ENCODE measurements at places on chromosomes 3 and 15.

GRCh38 chr3:10238345-10239183 lies 9.7 kb upstream of the TATDN2 start:
- DNase-seq: no peak

GRCh38 chr3:178518660-178519396 lies 17.4 kb upstream of the KCNMB2 start:
- DNase-seq: no peak

DNA sequence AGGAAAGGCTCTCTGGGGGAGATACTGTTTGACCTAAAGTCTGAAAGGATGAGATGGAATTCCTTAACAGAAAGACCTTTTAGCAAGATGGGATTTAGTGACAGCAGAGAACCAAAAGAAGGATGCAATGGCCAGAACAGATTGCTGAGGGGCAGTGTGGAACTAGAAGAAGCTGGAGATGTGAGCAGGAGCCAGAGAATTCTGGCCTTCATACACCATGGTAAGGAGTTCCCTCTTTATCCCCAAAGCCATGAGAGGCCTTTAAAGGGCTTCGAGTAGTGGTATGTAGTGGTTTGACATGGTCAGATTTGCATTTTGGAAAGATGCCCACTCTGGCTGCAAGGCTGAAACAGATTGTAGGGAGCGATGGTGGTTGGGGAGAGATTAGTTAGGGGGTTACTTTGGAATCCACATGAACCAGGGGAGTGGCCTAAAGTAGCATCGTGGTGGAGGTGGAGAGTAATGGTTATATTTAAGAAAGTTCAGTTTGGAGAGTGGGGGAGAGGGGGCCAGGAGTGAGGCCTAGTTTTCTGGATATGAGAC lies 34.0 kb upstream of the NPHP3 start:
- DNase-seq: no peak

DNA sequence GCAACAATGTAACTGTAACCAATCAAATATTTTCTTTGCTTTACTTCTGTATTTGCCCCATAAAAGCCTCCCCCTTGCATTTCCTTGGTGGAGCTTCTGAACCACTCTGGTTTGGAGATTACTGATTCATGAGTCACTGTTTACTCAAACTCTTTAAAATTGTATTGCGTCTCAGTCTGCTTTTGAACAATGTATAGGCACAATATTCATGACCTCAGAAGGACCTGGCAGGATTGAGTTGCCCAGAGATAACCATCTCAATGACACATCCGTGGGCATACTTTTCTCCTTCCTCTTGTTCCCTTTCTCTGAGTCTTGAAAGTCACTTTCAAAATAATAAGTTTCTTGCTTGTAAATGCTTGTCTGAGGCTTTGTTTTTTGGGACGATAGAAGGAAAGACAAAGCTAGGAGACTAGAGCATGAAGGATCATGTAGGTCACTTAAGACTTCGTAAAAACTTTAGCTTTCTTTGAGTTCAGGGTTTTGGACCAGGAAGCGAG lies 57.1 kb upstream of the POU1F1 start:
- DNase-seq: no peak

DNA sequence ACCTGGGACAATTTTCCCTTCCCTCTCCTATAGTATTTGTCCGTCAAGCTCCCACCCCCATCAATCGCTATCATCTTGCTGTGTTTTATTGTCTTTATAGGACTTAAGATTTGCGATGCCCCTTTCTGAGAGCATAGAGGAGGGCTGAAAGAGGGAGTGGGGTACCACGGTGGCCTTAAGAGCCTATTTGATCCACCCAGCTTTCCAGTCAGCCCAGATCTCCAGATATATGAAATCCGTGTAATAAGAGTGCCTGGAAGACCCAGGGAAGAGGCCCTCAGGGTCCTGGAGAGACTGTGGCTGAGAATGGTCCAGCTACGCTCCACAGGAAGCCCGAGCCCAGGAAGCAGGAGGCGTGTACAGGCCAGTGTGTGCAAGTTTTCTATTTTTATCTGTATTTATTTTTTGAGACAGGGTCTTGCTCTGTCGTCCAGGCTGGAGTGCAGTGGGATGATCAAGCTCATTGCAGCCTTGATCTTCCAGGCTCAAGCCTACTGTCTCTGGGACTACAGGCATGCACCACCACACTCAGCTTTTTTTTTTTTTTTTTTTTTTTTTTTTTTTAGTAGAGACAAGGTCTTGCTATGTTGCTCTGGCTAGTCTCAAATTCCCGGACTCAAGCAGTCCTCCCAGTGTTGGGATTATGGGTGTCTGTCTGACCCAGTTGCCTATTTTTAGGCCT lies 964 bp upstream of the NCKIPSD start:
- DNase-seq: no peak

DNA sequence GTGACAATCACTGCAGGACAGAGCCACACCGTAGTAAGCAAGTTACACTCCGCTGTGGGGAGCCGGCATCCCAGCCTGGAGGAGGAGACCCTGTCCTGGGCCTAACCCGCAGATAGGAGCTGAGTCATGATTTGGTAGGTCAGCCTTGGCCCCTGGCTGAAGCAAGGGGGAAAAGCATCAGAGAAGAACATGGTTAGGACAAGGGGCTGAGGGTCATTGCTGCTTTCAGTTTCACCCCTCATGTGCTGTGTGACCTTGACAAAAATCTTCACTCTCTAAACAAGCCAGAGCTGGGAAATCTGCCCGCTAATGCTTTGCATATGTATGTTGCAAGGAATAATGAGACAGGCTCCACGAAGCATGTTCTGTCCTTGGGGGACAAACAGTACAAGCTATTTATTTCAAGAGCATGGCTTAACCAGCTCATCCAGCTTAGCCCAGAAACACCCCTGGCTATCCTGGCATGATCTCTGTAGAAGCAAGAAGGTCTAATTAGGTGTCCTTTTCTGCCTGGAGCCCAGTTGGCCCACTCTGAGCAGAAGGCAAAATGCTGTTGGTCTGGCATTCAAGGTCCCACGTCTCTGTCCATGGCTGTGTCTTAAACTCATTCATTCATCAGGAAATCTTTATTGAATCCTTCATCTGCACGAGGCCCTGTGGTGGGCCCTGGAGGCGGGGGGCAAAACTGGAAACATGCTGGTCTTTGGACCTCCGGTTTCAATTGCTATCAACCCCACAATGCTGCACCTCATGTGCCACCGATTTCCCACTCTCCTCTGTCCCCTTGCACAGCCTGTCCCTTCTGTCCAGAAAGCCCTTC lies 221.3 kb upstream of the LYSMD4 start:
- DNase-seq: no peak

- DNase-seq: peak; percentile 6
Measured at GRCh38 chr3:22372292-22373062, 621.5 kb upstream of the ZNF385D start.

- DNase-seq: no peak
Measured at GRCh38 chr3:84077479-84077878, 881.3 kb upstream of the CADM2 start.

GRCh38 chr15:98729446-98730042 lies 81.2 kb downstream of the IGF1R start:
- DNase-seq: no peak

- DNase-seq: no peak
Measured at GRCh38 chr15:63509955-63510940, 5.9 kb downstream of the USP3 start.

- no peak for DNase-seq
Measured at GRCh38 chr3:56754741-56755417, 46.9 kb downstream of the ARHGEF3 start.

GRCh38 chr15:39287322-39288195 lies 293.3 kb upstream of the THBS1 start:
- DNase-seq: no peak

DNA sequence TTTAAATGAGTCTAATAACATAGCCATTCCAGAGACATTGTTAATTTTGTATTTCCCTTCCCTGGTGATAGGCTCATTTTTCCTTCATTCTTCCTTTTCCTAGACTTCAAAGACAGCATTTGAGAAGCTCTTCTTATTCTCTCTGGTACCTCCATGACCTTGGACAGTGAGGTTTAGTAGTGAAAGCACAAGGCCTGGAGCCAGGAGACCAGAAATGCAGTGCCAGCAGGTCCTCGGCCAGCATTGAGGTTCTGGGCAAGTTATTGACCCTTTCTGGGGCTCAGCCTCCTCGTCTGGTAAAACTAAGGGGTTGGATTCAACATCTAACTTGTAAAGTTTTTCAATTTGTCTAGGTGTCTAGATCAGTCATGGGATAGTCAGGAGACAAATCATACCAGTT lies 146.9 kb downstream of the SV2B start:
- no peak for DNase-seq

- no peak for DNase-seq
Measured at GRCh38 chr3:122609798-122610559, 32.5 kb downstream of the PARP15 start.

DNA sequence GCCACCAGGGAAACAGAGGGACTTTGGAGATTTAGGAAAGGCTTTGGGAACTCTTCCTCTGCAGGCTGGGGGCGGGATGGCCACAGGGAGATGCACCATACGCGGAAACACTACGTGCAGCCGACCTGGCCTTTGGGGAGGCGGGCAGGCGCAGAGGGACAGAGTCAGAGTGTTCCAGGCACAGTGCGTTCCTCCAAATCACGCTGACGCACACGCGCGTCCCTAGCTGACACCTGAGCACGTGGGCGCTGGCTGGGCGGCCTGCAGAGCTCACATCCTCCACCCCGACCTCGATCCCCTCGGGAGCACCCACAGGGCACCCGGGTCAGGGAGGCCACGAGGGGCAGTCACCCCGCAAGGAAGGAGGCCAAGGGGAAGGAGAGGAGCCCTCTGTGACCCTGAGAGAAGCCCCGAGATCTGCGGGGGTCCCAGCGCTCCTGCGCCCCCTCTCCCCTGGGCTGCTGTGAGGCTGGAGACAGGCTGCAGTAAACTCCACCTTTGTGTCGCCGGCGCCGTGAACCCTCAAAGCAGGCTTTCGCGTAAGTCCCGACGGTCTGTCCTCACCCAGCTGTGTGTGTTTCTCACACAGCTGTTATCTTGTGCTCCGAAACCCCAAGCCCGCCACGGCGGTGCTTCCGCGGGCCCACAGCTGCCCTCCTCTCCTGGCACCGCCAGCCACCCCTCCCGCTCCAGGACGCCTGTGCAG lies 196.3 kb downstream of the OCA2 start:
- no peak for DNase-seq

- peak; percentile 52 for DNase-seq
Measured at GRCh38 chr3:179962629-179963387, 73.9 kb downstream of the PEX5L start.

DNA sequence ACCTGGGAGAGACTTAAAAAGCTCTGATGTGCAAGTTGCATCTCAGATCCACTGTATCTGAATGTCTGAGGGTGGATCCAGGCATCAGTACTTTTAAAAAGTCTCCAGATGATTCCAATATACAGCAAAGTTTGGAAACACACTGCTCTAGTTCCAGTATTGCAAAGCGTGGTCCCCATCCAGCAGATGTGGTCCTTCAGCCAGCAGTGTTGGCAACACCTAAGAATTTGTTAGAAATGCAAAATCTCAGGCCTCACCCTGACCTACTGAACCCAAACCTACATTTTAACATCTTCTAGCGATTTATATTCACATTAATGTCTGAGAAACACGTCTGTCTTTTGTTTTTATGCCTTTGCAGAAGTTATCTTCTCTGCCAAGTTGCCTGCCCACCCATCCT lies 32.2 kb upstream of the SGO1 start:
- no peak for DNase-seq

DNA sequence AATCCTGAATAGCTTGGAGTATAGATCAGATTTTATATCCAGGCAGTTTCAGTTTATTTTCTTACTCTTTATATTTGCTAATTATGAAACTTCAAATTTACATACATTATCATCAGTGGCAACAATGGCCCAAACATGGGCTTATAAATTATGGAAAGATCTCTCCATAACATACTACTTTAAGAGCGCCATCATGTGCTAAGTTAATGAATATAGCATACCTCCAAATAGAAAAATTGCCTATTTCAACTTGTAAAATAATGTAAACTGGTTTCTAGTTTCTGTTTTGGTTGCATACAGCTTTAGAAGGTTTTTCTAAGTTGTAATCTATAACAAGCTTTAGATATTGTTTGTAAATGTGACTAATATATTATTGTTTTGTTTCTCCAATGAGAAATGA lies 531.3 kb upstream of the UBE2E2 start:
- no peak for DNase-seq

GRCh38 chr15:50051811-50052419 lies 67.1 kb downstream of the ATP8B4 start:
- peak; percentile 1 for DNase-seq

GRCh38 chr3:123096731-123097130 lies 29.9 kb downstream of the PDIA5 start:
- DNase-seq: no peak

DNA sequence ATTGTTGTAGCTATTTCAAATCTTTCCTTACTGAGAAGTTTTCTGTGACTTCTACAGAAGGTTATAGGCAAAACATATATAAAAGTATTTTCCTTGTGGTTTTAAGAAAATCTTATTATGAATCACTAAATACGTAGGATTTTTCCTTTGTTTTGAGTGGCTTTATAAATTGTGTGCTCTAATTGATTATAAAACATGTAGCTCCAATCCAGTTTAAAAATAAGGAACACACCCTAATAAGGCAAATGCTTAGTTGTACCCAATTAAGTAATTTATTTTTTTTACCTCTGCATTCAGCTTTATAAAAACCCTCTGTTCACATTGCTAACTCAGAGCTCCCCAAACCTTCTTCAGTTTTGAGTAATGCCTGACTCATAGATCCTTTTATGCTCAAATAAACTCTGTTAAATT lies 408.0 kb downstream of the NAALADL2 start:
- DNase-seq: no peak

GRCh38 chr3:101223016-101223415 lies 97.4 kb downstream of the IMPG2 start:
- DNase-seq: no peak

DNA sequence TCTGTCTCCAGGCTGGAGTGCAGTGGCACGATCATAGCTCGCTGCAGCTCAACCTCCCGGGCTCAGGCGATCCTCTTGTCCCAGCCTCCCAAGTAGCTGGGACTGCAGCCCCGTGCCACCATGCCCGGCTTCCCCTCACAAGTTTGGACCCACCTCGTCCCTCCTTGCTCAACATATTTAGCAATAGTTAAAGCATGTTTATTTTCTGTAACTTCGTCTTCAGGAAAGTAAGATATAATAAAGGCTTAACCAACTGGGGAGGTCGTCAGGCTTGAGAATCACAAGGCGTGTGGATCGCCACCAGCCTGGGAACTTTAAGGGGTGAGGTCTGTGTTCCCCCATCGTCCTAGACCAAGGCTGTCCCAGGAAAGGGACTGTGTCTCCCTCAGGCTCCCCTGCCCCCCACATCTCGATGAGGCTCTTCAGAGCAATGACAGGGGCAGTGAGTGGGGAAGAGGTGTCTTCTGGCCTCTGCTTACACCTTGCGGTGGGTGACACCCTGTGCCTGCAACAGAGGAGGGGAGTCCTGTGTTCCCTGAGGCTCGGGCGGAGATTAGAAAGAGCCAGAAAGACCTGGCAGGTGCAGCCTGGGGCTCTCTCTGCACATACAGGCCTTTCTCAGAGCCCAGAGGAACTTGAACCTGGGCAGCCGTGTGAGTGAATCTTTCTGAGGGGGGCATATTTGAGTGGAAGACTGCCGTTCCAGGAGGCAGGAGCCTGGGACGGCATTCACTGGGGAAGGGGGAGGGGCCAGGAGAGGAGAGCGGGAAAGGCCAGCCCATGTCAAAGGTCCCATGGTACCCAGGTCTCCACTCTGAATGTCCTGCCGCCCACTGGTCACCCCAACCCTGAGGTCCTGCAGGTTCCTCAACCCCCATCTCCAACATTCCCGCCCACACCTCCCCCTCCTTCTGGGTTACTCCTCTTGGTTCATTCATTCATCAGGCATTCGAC lies 152.3 kb downstream of the SMAD6 start:
- no peak for DNase-seq

All from NCI-H1417 (cell line).